Dermis blood vessel endothelial cell (primary cell): ENCODE measurements at places on chromosomes 3 and 15. TPM values are rescaled to one million over a fixed set of nuclear protein-coding genes. Genes with fewer than 3 reads are reported as not detected.

DNA sequence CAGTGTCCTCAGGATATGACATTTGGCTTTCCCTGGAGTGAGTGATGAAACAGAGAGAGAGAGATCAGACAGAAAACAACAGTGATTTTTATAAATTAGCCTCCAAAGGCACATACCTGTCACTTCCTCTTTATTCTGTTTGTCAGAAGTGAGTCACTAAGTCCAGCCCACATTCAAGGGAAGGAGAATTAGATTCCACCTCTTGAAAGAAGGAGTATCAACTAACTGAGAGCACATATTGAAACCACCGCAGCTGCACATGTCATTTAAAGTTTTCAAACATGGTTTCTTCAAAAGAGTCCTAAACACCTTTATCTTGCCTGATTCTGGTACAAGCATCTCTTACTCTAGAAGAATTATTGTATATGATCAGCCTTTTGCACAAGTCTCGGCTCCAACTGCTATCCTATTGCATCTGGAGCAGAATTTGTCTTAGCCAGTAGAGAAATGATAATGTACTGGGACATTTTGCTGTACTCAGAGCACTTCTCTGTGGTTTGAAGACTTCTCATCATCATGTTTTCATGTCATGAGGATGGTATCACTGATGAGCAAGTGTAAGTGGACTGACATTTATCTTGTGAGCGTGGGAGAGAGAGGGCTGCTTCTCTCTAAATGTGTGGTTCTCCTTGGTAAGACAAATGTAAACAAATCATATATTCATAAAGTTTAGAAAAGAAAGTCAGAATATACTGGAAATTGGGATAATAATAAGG is 338.9 kb upstream of the CFAP20DC start:
- no peak for DNase-seq

The AMIGO3 gene
- 1.0 TPM in 1 of 2 replicates, not detected in the other for total RNA-seq

The ADGRG7 gene
- not detected in 2 replicates for total RNA-seq

GRCh38 chr3:90092994-90093393 is 985.6 kb downstream of the EPHA3 start:
- no peak for DNase-seq

- no peak for DNase-seq
Measured at GRCh38 chr3:146325170-146325569, 74.3 kb upstream of the PLSCR4 start.

DNA sequence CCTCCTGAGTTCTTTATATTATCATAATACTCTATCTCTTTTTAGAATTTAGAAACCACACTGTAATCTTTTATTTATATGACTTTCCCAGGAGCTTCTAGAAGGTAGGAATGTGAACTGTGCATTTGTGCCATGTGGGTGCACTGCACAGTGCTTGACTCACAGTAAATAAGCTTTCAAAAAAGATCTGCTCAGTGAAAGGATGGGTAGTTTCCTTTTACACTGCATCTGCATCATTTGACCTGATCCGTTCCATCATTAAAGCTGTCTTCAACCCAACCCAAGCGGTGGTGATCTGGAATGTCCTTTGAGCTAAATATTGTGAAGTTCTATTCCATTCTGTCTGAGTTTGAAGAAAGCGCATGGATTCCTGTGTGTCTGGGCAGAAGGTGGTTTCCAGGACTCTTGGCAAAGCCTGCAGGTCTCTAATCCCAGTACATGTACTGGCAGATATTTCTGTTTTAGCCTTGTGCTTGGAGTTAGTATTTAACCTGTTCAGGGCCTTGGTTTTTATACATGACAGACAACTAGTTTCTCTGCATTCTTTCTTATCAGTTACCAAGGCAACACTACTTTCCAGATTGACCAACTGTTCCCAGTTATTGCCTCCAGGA is 96.7 kb downstream of the DHX30 start:
- no peak for DNase-seq

The APEH gene
- total RNA-seq: 128 and 178 TPM in 2 replicates

The CCK gene
- not detected in 2 replicates for total RNA-seq

DNA sequence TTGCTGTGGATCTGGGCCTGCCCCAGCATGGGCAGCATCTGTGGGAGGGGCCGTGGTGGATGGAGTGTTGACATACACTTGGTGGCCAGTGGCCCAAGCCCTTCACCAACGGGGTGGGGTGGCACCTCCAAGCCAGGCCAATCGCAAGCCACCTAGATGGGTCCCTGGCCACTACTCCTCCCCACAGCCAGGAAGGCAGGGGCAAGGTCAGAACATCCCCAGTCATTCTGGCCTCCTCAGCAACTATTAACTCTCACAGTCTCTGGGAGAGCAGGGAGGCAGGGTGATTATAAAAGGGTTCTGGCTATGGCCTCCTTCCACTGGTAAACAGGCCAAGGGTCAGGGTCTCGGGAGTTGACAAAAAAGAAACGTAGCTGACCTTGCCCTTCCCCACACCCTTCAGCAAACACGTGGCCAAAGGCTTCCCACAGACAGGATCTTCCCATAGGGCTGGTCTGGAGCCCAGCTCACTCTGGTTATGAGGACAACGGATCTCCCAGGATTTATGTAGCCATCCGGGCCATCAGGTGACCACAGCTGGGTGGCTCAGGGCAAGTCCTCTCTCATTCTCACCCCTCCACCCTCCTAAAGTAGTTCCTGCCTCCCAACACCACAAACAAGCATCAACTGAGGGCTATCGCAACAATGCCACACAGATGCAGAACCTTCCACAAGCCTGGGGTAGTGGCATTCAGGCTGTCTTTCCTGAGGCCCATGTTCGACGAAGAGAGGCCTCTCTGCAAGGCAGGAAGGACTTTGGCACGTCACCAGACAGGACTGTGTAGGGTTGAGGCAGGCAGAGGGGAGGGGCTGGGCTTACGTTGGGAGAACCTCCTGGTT is 18.9 kb downstream of the TLE3 start:
- DNase-seq: peak; percentile 3

The CCDC50 gene
- total RNA-seq: 267 and 372 TPM in 2 replicates

- no peak for DNase-seq
Measured at GRCh38 chr3:105444725-105445124, 78.0 kb downstream of the ALCAM start.
